ENCODE measurements at places on chromosomes 6 and 20.
A peak's percentile ranks its signal among the peaks of the same experiment; 100 is the strongest.

- DNase-seq: no peak
These were observed 436.0 kb downstream of the HACE1 start for GRCh38 chr6:104423691-104424090.

GRCh38 chr6:143329323-143329722 is 121.2 kb downstream of the ADAT2 start:
- DNase-seq: no peak

GRCh38 chr6:40249935-40250334 is 315.7 kb upstream of the MOCS1 start:
- no peak for DNase-seq

DNA sequence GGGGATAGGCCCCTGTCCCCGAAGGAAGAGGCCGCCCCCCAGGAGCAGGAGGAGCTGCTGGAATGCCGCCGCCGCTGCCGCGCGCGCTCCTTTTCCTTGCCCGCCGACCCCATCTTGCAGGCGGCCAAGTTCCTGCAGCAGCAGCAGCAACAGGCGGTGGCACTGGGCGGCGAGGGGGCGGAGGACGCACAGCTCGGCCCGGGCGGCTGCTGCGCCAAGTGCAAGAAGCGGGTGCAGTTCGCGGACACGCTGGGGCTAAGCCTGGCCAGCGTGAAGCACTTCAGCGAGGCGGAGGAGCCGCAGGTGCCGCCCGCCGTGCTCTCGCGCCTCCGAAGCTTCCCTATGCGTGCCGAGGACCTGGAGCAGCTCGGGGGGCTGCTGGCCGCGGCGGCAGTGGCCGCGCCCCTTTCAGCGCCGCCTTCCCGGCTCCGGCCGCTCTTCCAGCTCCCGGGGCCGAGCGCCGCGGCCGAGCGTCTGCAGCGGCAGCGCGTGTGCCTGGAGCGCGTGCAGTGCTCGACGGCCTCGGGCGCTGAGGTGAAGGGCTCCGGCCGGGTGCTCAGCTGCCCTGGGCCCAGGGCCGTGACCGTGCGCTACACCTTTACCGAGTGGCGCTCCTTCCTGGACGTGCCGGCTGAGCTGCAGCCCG is 630 bp downstream of the PPP1R3G start:
- peak; percentile 10 for DNase-seq

DNA sequence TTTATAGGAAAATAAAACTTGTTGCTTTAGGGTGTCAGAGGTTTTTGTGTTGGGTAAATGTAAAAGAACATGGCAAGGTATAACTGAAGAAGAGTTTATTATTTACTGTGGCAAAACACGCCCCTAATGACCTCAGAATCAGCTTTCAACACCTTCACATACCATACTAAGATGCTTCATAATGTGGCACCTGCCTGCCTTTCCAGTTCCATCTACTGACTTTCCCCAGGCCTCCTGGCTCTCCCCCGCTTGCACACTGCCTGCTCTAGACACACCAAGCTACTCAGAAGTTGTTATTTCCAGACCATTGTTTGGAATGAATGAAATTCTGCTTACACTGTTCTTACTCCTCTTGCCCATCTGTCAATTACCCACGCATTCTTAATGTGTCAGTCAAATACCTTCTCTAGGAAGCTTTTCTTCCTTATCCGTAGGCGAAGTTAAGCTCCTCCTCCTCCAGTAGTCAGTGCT is 1.8 kb downstream of the TIAM2 start:
- no peak for DNase-seq

Measured in activated CD4-positive, alpha-beta T cell treated with anti-CD3 and anti-CD28 coated beads, Interleukin-10, Interleukin-2, amounts not matched to agents 100 ng/mL and 50 ng/mL, durations not matched to agents 16 hours and 8 hours (primary cell).